H7 (cell line): ENCODE measurements at places on chromosomes 3 and 15.
A peak's percentile ranks its signal among the peaks of the same experiment; 100 is the strongest.

- DNase-seq: no peak
Measured at GRCh38 chr15:77839456-77839855, 206.7 kb upstream of the LINGO1 start.

- no peak for DNase-seq
Measured at GRCh38 chr15:83546512-83546888, 99.4 kb downstream of the SH3GL3 start.

DNA sequence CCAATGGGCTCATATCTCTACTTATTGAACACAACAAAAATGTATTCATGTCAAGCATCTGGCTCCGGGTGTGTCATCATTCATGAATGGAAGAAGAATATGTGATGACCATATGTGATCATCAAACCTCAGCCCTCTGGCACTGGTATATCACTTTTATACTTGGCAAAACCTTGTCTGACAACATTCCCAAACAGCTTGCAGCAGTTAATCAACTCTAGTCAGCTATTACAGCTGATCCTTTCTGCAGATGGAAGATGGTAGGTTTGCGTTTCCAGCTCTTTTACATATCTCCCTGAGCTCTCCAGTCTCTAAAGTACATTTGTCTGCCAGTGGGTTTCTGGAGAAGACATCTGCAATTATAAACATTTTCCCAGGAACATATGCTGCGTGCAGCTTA is 6.6 kb downstream of the PLSCR5 start:
- no peak for DNase-seq

- peak; percentile 47 for DNase-seq
Measured at GRCh38 chr3:159884661-159885402, 103.8 kb upstream of the IL12A start.

DNA sequence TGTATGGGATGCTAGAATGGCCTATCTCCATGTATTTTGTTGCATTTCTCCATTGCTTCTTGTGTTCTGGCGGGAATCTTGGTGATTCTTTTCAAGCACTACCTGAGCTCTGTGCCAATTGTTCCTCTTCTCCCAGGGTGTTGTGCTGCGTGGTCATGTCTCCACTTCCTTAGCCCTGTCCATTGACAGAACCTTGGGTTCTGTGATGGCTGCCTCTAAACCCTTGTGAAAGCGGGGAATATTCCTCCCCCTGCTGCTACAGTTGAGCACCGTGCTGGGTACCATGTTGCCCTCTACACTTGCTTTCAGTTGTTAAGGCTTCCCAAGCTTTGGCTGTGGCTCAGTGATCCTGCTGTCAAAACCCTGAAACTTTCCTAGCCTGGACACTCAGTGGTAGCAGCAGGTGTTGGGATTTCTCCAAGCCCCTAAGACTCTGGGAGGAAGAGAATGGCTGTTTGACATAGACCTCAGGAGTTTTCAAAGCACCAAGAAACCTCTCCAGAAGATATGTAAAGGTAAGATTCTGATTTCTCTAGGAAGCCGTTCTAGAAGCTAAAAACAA is 69.5 kb downstream of the MBNL1 start:
- DNase-seq: no peak

DNA sequence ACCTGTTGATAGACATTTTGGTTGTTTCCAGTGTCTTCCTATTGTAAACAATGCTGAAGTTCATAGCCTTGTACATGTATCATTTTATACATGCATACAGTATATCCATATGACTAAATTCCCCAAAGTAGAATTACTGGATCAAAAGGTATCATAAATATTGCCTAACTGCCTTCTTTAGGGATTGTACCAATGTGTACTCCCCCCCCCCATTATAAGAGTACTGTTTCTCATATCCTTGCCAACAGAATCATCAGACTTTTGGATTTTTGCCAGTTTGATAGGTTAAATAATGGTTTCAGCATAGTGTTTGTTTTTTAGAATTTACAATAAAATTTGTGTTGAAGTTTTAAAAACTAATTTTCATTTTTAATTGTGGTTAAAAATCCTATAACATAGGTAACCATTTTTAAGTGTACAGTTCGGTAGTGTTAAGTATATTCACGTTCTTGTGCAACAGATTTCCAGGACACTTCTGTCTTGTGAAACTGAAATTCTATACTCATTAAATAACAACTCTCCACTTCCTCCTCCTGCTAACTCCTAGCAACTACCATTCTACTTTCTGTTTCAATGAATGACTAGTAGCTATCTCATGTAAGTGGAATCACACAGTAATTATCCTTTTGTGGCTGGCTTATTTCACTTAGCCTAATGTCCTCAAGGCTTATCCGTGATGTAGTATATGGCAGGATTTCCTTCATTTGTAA is 30.8 kb upstream of the MAP3K13 start:
- no peak for DNase-seq

DNA sequence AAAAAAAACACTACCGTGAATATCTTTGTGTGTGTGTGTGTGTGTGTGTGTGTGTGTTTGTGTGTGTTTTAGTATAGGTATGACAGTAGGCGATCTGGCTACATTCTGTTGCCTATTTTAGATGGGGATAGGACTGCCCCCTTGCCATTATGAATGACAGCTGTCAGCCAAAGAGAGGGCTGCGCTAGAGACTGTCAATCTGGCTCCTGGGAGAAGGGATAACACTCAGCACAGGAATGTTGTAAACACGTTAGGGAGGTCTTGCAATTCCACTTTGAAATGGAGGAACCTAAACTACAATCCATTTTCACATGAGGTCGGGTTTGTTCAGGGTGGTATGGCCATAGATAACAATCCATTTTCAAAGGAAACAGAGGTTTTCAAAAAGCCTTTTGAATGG is 14.1 kb upstream of the ETV5 start:
- no peak for DNase-seq

GRCh38 chr15:39202641-39203040 is 378.2 kb upstream of the THBS1 start:
- DNase-seq: no peak

DNA sequence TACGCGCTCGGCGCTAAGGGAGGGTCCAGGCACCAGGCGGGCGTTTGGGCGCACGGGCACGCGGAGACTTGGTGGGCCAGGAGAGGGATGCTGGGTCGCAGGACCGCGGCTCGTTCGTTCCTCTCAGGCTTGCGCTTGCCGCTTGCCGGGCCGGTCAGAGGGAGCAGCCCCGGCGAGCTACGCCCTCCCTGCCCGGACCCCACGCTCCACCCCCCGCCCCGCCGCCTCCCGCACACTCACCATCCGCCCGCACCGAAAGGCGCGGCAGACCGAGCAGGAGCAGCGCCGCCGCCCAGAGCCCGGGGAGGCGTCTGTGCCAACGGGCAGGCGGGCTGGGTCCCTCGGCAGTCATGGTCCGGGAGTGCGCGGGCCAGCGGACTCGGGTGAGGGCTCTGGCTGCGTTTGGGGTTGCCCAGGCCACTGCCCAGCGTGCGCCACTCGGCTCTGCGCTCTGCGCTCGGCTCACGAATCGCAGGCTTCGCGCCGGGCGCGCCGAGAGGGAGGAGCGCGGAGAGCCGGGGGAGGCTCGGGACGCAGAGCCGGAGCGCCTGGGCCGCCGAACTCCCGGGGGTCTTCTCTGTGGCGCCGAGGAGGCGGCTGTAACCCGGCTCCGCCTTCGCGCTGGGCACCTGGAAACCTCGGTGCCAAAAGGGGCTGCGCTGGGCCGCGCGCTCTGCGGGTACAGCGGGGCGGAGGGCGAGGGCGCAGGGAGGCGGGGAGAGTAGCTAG is at the start of gene SUSD5:
SUSD5 (minus strand) TSS at position 365 of the 729 bp plus-strand sequence; CDS start at position 352, 13 bp downstream.
- peak; percentile 85 for DNase-seq

GRCh38 chr3:187798531-187799530 is 53.6 kb upstream of the BCL6 start:
- DNase-seq: peak; percentile 16

DNA sequence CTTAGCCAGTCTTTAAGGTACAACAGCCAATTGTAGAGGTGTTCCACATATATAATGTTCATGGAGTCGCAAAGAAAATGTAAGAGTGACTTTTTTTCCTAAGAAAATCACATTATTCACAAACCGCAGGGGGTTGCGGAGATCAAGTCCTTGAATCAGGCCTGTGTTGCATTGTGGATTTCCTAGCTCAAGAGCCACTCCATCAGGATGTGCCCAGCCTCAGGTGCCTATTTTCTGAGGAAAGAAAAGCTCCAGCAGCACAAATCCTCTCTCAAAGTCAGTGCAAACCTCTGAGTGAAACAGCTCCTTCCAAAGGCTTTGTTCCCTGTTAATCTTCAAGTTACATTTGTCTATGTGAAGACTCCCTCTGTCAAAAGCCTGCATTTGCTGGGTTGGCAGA is 349.4 kb downstream of the CLSTN2 start:
- DNase-seq: no peak

GRCh38 chr3:37702478-37703154 is 159.1 kb upstream of the CTDSPL start:
- DNase-seq: no peak

DNA sequence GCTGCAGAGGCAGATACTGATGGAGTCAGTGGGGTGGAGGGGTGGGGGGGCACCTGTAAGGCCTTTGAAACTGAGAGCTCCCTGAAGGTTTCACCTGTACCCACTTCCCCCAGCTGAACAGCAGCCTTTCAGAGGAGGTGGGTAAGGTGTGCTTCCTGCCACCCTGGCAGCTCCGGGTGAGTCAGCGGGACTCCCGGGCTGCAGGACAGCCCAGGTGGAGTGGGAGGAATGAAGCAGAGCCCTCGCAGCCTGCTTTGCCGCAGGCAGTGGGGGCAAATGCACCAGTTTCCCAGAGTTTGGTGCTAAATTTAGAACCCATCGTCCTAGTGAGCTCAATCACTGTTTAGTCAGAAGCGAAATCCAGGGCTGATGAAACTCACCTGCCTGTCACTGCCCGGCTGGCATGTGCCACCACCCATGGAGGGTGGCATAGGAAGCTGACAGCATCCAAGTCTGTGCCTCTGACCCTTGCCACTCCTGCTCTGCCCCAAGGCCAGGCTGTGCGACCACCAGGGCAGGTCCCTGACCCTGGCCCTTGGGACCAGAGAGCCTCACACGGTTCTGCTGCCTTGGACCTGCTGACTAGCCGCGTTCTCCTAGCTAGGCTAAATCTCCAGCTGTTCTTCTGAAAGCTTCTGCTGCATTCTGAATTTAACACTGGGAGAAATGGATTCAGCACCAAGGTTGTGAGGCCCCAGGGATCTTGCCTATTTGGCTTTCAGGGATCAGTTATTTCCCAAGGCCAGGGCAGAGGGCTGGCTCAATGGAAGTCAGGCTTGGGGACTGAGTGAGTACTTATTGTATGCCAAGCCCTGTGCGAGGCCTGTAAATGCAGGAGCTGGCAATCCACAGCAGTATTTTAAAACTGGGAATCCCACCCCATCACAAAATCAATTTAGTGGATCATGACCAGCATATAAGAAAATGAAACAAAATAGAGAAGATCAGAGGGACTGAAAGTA is 67.3 kb upstream of the RASGRF1 start:
- no peak for DNase-seq

- DNase-seq: no peak
Measured at GRCh38 chr3:121918779-121919483, 24.7 kb downstream of the SLC15A2 start.

GRCh38 chr15:45429941-45430792 is 51.8 kb upstream of the GATM start:
- DNase-seq: peak; percentile 93

GRCh38 chr3:8827641-8828040 is 58.2 kb upstream of the OXTR start:
- DNase-seq: no peak

DNA sequence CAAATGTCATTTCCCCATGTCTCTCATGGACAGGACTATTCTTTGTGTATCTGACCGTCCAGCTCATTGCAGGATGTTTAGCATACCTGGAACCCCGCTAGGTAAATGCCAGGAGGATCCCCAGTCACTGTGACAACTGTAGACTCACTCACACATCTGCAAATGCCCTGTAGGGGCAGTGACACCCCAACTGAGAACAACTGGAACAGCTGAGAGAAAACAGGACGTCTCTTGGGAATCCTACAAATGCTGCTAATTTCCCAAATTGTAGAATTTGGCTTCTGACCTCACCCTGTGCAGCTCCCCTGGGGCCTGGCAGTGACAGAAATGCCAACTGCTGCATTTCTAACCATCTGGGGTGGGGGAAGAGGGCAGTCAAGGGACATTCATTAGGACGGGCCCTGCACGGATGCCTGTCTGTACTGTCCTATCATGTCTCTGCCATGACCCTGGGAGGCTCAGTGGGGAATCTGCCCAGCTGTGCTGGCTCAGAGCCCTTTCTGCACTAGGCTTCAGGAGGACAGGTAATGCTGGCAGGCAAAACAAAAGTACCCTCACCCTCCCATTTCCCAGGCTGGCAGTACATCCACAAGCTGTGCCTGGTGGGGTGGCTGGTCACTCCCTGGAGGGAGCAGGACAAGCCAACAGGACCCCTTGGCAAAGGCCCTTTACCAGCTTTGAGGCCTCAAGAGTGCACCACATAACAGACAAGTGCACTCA is 30.4 kb downstream of the RAB6B start:
- DNase-seq: no peak

GRCh38 chr15:100020189-100020588 is 287.0 kb upstream of the LYSMD4 start:
- peak; percentile 71 for DNase-seq

DNA sequence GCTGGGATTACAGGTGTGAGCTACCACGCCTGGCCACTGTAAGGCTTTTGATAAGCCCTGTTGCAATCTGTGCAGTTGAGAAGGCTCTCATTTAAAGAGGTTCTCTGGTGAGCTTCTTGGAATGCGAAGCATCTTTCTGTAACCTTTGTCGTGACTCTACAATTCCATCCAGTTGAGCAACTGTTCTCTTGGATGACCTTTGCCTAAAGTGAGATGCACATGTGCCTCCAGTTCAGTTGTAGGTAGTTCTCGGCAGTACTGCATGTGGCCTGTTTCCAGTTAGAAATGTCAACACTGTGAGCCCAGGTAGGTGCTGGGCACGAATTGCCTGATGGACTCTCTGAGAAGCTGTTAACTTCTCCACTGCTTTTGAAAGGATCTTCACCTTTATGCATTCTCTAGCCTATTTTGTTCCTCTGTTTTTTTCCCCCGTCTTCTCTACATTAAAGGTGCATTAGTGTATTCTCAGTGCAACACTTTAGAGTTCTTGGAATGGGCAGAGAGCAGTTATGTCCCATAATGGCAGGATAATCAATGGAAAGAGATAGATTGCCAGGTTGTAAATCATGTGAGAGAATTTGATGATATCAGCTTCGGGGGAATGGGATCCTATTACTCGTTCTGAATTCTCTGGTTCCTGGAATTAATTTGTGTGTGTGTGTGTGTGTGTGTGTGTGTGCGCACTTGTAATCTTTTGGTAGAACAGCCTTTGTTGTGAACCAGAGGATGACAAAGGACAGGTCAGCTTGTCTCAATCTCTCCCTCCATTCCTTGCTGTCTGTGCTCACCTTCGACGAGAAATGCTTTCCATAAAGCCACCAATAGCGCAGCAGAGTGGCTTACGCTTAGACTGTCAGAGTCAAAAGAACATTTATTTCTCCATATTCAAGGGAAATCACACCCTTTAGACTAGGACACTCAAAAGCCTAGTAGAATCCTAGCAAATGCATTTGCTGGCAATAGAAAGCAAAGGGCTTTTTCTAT is 51.1 kb downstream of the PTPRG start:
- no peak for DNase-seq

- no peak for DNase-seq
Measured at GRCh38 chr15:39502611-39503195, 78.2 kb upstream of the THBS1 start.

- DNase-seq: no peak
Measured at GRCh38 chr15:50067254-50067653, 51.8 kb downstream of the ATP8B4 start.

GRCh38 chr15:76185716-76186115 is 125.6 kb downstream of the ETFA start:
- DNase-seq: peak; percentile 92

- no peak for DNase-seq
Measured at GRCh38 chr3:31728403-31728802, 195.7 kb downstream of the STT3B start.
